WTC11 (cell line): ENCODE measurements at places on chromosomes 11 and 22.
A peak's percentile ranks its signal among the peaks of the same experiment; 100 is the strongest.

- DNase-seq, result no peak
Measured at GRCh38 chr11:92595052-92595451, 370.4 kb downstream of the FAT3 start.

DNA sequence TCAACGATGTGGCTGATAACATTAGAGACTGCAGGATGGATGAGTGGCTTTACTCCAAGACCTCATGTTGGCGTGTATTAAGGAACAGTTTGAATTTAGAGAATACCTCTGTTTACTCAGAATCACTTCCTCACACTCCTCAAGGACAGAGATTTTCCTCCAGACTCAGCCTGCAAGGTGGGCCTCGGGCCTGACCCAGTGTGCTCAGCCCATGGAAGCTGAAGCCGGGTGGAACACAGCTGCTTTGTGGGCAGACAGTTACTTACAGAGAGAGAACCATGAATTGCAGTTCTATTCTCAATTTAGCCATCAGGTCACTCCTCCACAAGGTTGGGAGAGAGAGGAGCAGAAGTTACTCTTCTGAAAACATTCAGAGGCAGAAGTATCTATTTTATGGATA is 135.8 kb downstream of the SNX19 start:
- no peak for DNase-seq

GRCh38 chr11:61760946-61761345 is 8.5 kb downstream of the MYRF start:
- DNase-seq, result no peak

DNA sequence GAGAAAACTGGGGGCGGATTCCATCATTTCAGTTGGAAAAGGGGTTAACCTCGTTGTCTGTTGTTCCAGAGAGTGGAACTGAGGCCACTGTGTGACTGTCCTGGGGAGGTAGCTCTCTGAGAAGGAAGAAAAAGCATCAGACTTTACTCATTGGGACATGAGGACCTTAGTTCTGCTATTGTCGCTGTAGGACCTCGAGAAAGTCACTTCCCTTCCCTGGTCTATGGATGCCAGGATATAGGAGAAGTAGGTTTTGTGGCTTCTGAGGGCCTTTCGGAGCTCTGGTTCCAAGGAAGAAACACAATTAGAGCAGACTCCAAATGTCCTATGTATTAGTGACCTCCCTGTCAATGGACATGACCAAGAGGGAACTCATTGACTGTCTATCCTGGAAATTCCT is 6.2 kb downstream of the MYO18B start:
- DNase-seq, result no peak

GRCh38 chr11:8775332-8775731 is 92.7 kb downstream of the RPL27A start:
- no peak for DNase-seq

DNA sequence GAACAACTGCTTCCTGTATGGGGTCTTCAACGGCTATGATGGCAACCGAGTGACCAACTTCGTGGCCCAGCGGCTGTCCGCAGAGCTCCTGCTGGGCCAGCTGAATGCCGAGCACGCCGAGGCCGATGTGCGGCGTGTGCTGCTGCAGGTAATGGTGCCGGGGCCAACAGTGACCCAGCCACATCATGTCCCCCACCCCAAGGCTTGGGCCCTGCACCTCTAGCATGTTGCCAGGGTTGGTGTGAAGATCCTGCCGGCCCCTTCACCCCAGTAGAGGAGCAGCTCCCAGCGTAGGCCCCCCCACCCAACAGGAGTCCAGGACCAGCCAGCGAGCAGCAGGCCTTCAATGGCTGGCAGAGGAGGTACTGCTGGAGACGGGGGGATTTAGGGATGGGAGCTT is 15.9 kb downstream of the TAB1 start:
- no peak for DNase-seq

DNA sequence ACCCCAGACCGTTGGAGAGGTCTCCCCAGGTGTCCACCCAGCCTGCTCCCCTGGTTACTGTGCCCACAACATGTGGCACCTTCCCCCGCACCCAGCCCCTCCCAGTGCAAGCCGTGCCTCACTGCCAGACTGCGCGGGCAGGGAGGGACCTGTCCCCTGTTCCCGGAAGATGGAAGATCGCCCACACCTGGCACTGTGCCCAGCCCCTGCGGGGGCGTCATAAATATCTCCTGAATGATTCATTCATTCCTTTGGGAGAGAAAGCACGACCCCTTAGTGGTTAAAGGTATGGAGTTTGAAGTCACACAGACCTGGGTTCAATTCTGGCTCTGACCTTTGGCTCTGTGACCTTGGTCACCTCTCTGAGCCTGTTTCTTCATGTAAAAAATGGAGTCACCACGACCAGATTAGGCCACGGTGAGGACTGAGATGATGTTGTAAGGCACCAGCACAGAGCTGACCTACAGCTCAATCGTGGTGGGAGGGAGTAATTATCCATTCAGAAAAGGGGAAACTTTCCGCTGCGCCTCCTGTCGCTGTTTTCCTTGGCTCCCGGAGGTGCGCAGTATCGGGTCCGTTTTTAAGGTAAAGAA is 497 bp upstream of the SYT12 start:
- DNase-seq, result no peak

DNA sequence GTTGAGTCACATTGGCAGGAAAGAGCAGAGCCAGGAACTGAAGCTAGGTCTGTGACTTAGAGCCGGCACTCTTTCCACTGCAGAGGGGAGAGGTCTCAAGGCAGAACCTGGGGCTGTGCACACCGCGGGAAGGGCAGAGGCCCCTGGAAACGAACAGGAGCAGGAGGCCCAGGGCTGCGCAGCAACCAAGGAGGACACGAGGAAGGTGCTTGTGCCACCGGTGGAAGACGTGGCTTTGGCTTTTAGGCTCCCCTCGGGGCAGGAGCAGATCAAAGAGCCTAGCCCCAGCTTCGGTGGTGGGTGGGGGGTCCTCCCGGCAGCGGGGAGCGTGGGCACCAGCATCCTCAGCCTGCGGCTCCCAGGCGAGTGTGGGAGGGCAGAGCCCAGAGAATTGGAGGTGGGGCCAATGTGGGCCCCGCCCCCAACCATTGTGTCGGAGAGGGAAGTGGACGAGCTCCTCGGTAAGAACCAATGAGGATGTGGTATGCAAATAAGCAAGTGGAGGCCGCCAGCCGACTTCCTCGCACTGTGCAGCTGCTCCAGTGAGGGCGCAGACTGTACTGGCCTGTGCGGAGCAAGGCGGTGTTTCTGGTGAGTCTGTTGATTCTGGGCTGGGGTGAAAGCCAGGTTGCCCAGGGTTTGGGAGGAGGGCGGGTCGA is at the start of gene CCDC116:
TSS of gene CCDC116 (plus strand) at position 524 of the 659 bp plus-strand sequence. CDS start 422 bp downstream, outside the sequence.
- peak; percentile 76 for DNase-seq

GRCh38 chr11:134987223-134987768 is 575.3 kb upstream of the B3GAT1 start:
- DNase-seq, result no peak

GRCh38 chr11:1807264-1807995 is 27.4 kb upstream of the SYT8 start:
- no peak for DNase-seq

DNA sequence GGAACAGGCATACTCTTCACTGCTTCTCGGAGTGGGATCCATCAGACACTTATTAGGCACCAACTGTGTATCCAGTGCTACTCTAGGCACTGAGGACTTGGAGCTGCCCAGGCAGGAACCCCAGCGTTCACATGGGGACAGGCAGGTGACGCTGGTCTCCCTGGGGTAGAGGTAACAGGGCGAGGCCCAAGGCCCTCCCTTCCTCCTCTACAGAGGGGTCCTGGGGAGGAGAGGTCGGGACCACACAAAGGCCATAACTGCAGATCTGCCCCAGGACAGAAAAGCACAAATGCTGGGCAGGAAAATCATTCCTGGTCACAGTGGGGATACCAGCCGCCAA is 262.2 kb downstream of the BRD1 start:
- no peak for DNase-seq

DNA sequence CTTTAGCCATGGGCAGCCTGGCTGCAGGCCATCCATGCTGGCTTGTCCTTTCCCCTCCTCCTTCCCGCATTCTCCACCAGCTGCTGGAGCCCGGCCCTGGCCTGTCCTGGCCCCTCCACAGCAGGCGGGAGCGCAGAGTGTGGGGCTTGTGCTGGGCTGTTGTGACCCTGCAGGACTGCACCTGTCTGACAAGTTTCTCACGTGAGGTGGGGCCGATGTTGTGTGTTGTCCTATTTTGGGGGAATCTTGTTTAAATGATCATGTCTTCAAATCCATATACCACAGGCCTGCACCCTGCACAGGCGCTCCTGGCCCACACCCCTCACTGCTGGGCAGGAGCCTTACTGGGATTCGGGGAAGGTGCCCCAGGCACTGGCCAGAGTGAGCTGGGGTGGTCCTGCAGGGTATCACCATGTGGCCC is 30.4 kb downstream of the TBC1D22A start:
- DNase-seq, result no peak
